ENCODE measurements at places on chromosomes 4 and X. TPM values are rescaled to one million over a fixed set of nuclear protein-coding genes. Genes with fewer than 3 reads are reported as not detected.

VCX2 gene
- total RNA-seq: not detected

ACOT9 gene
- 28.3 TPM for total RNA-seq

CAPN6 gene
- 2.1 TPM for total RNA-seq

ZNF711 gene
- 5.6 TPM for total RNA-seq

FGF13 gene
- total RNA-seq: 9.2 TPM

TECRL gene
- total RNA-seq: 0.08 TPM

PRPS1 gene
- 40.9 TPM for total RNA-seq

HOPX gene
- total RNA-seq: 7.6 TPM

GASK1B gene
- 78.1 TPM for total RNA-seq

TMSB15B gene
- 17.3 TPM for total RNA-seq

DNA sequence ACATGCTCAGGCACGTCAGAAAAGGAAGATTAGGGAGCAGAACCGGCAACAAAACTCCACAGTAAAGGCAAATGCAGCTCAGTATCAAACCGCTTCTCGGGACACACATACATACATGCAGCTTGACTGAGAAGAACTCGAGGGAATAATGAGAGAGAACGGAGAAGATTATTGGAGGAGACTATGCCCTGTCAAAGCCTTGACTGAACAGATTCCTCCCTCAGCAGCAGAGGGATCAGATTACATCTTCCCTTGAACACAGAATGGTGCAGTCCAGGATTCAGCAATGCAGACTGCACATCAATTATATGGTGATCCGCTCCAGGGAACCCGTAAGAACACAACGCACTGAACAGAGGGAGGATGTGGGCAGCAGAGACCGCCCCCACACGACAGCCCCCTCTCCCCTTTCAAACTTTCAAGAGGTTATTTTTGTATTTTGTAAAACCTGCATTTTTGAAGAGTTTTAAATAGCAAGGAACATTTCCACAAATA, 183.2 kb downstream of the FBXW7 start:
- DNase-seq: peak; percentile 61
- no peaks in the 10 kb centered on the region for H3K4me1 ChIP-seq
- no peaks in the 10 kb centered on the region for H3K27me3 ChIP-seq
- H3K4me3 ChIP-seq: peak overlapping the region; percentile 42
- H3K27ac ChIP-seq: no peak overlapping the region

DNA sequence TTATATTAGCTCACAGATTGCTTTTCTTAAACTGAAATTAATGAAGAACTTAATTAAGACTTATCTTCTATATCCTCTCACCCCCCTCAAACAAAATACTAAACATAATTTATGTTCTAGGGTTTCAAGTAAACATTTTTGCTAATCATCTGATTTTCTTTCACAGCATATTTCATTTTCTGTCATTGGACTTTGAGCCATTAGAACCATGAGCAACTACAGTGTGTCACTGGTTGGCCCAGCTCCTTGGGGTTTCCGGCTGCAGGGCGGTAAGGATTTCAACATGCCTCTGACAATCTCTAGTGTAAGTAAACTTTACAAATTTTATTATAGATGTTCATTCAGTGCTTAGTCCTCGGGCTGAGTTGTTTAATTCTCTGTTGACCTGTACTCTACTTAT, 3.3 kb downstream of the PDLIM5 start:
- no peak for DNase-seq
- H3K36me3 ChIP-seq: no peaks in the 10 kb centered on the region
- peaks cover 1% of the 10 kb centered on the region for H3K4me1 ChIP-seq
- no peak overlapping the region for H3K27ac ChIP-seq
- no peaks in the 10 kb centered on the region for H3K27me3 ChIP-seq
- H3K4me3 ChIP-seq: peak overlapping the region; percentile 92

- H3K4me1 ChIP-seq: no peaks in the 10 kb centered on the region
- no peak overlapping the region for H3K4me3 ChIP-seq
- H3K27me3 ChIP-seq: no peaks in the 10 kb centered on the region
Measured at GRCh38 chr4:138275216-138275615, 33.1 kb upstream of the SLC7A11 start.

DNA sequence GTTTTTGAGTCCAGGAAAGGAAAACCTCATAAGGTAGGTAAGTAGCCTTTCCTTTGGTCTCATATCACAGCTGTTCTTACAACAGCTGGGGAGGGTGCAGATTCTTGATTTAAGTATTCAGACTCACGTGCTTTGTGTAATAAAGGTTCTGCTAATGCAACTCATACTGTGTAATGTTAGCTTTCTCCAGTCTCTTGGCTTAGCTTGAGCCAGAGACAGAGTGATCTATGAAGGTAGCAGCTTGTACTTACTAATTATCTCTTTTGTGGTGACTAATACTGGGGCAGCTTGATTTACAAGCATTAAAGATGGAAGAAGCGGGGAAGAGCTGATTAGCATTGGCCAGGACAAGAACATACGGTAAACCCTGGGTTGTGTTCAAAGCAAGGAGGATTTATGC, 80.3 kb downstream of the LNX1 start:
- no peaks in the 10 kb centered on the region for H3K27me3 ChIP-seq
- no peaks in the 10 kb centered on the region for H3K4me1 ChIP-seq
- H3K27ac ChIP-seq: no peak overlapping the region
- H3K4me3 ChIP-seq: no peak overlapping the region

DNA sequence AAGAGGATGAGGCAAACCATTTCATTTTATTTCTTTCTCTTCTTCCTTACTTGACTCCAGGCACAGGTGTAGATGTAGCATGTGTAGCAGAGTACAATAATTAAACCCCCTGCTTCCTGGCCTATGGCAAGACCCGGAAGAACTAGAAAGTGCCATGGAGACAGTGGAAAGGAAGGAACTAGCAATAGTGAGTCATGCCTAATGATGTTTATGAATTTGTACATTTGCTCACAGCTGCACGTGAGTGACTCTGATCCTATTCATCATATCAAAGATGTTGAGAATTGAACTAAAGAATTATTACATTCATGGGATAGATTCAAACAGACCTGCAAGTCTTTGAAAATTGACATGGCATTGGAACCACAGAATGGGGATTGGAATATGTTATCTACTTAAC, 2233.9 kb upstream of the TENM3 start:
- H3K4me3 ChIP-seq: no peak overlapping the region
- DNase-seq: no peak
- no peaks in the 10 kb centered on the region for H3K4me1 ChIP-seq
- no peaks in the 10 kb centered on the region for H3K27me3 ChIP-seq
- no peak overlapping the region for H3K27ac ChIP-seq

DNA sequence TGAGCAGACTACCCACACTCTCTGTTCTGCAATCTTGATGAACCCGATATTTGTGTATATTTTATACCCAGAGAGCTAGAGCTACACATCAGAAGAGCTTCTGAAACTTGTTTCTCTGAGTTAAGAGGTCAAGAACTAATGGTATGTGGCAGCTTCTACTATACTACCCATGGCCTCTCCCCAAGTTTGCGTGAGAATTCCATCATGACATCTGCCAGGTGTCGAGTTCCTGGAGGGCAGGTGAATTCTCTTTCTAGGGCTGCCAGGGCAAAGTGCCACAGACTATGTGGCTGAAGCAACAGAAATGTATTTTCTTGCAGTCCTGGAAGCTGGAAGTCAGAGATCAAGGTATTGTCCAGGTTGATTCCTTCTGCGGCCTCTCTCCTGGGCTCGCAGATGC, 4.4 kb downstream of the SORCS2 start:
- no peaks in the 10 kb centered on the region for H3K27me3 ChIP-seq
- H3K4me3 ChIP-seq: no peak overlapping the region
- no peak overlapping the region for H3K27ac ChIP-seq
- H3K36me3 ChIP-seq: no peaks in the 10 kb centered on the region

GRCh38 chr4:67820903-67821302, 62.9 kb downstream of the TMPRSS11D start:
- H3K36me3 ChIP-seq: no peaks in the 10 kb centered on the region
- no peak for DNase-seq
- H3K4me1 ChIP-seq: no peaks in the 10 kb centered on the region
- H3K27me3 ChIP-seq: no peaks in the 10 kb centered on the region
- no peak overlapping the region for H3K4me3 ChIP-seq

GRCh38 chrX:134186362-134187121, 50.4 kb upstream of the CCDC160 start:
- no peak for DNase-seq
- no peaks in the 10 kb centered on the region for H3K4me1 ChIP-seq
- H3K27ac ChIP-seq: no peak overlapping the region

DNA sequence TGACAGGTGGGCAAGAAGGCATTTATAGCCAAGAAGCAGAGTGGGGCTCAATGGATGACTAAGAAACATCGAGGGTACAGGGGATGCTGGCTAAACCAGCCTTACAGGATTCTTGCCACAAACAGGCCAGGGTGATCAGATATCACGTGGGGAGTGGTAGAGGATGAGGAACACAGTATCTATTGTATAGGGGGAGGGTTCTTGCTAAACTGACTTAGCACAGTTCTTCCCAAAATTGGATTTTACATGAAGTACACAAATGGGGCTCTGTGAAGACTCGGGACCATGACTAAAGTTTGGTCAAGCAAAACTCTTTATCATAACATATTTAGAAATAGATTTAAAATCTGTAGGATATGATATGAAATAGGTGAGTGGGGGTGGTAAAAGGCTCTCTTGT, 144.0 kb upstream of the ATOH1 start:
- no peaks in the 10 kb centered on the region for H3K27me3 ChIP-seq
- no peaks in the 10 kb centered on the region for H3K36me3 ChIP-seq
- no peak for DNase-seq
- no peaks in the 10 kb centered on the region for H3K4me1 ChIP-seq

GRCh38 chr4:123359449-123360315, 36.9 kb upstream of the SPRY1 start:
- no peaks in the 10 kb centered on the region for H3K27me3 ChIP-seq
- no peak overlapping the region for H3K4me3 ChIP-seq
- peaks cover 2% of the 10 kb centered on the region for H3K4me1 ChIP-seq
- no peak for DNase-seq

- no peaks in the 10 kb centered on the region for H3K4me1 ChIP-seq
- DNase-seq: no peak
- no peaks in the 10 kb centered on the region for H3K27me3 ChIP-seq
Measured at GRCh38 chrX:48728653-48729052, 32.1 kb downstream of the SUV39H1 start.

DNA sequence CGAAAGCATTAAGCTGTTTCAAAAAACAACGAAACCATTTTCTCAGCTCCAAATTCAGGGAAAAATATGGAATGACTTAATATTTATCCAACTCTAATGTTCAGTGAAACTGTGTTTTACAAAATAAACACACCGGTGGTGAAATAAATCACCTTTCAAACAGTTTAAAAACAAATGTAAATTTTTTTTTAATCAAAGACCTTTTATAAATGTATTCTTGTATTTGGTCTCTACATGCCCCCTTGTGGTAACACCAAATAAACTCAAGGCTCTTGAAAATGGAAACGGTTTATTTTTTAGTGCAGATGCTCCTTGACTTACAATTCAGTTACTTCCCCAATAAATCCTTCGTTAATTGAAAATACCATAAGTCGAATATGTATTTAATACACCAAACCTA, 45.8 kb upstream of the ITM2A start:
- H3K4me1 ChIP-seq: no peaks in the 10 kb centered on the region
- H3K4me3 ChIP-seq: no peak overlapping the region
- no peak overlapping the region for H3K27ac ChIP-seq

DNA sequence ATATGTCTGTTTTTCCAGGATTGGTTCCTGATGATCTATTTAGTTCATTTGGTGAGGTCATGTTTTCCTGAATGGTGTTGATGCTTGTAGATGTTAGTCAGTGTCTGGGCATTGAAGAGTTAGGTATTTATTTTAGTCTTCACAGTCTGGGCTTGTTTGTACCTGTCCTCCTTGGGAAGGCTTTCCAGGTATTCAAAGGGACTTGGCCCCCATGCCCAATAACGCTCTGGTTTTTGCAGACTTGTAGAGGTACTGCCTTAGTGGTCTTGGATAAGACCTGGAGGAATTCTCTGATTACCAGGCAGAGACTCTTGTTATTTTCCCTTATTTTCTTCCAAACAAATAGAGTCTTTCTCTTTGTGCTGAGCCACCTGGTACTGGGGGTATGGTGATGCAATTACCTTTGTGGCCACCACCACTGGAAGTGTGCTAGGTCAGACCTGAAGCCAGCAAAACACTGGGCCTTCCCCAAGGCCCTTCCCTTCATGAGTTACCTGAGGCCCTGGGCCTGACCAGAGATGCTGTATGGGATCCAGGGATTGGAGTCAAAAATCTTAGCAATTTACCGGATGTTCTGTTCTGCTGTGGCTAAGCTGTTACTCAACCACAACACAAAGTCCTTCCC, 63.3 kb upstream of the RXFP1 start:
- H3K4me3 ChIP-seq: no peak overlapping the region
- no peaks in the 10 kb centered on the region for H3K4me1 ChIP-seq
- no peak overlapping the region for H3K27ac ChIP-seq
- DNase-seq: no peak
- no peaks in the 10 kb centered on the region for H3K27me3 ChIP-seq
- H3K36me3 ChIP-seq: no peaks in the 10 kb centered on the region
